IMR-90 (cell line): ENCODE measurements at places on chromosomes 1 and 21. TPM values are rescaled to one million over a fixed set of nuclear protein-coding genes. Genes with fewer than 3 reads are reported as not detected.

PLA2G2F gene
- total RNA-seq, result not detected in 2 replicates

IL10 gene
- not detected in 2 replicates for total RNA-seq

CYYR1 gene
- total RNA-seq, result not detected in 2 replicates

NCMAP gene
- not detected in 2 replicates for total RNA-seq

FCAMR gene
- not detected in 2 replicates for total RNA-seq

CEP104 gene
- 14.3 and 20.0 TPM in 2 replicates for total RNA-seq
